Upper lobe of left lung (tissue), 6 donors: ENCODE measurements at places on chromosomes 11 and 22. TPM values are rescaled to one million over a fixed set of nuclear protein-coding genes. Genes with fewer than 3 reads are reported as not detected.

GRCh38 chr22:37173709-37174108 lies 14.3 kb downstream of the C1QTNF6 start:
- DNase-seq: no peak

GRCh38 chr22:22397875-22398524 lies 110.5 kb downstream of the ZNF280B start:
- DNase-seq: no peak

GRCh38 chr11:133947321-133947756 lies 9.4 kb downstream of the IGSF9B start:
- no peak for DNase-seq

Gene OMP
- total RNA-seq: not detected

GRCh38 chr22:42619261-42620063 lies 4.8 kb upstream of the POLDIP3 start:
- DNase-seq: no peak

Gene APOL1
- total RNA-seq: 53.5 TPM

Gene FGF19
- not detected for total RNA-seq

DNA sequence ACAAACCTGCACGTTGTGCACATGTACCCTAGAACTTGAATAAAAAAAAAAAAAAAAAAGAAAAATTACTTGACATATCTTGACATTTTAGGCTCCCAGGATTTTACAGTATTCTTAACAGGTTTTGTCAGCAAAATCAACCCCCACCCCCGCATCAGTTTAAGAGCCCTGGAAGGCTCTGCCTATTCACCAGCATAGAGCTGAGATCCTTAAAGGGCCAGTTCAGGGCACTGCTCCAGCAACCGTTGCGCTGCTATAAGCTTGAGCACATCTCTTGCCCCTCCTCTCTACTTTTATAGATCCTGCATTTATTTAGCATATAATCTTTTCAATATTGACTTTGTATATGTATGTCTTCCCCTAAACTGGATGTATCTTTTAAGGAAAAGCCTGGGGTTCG lies 697 bp upstream of the PAFAH1B2 start:
- no peak for DNase-seq
